ENCODE measurements at places on chromosomes 6 and 20. TPM values are rescaled to one million over a fixed set of nuclear protein-coding genes. Genes with fewer than 3 reads are reported as not detected.

FILIP1 gene
- total RNA-seq, result 0.33 TPM

- no peak for DNase-seq
These were observed 21.3 kb upstream of the CHMP4B start for GRCh38 chr20:33789858-33790182.

DNA sequence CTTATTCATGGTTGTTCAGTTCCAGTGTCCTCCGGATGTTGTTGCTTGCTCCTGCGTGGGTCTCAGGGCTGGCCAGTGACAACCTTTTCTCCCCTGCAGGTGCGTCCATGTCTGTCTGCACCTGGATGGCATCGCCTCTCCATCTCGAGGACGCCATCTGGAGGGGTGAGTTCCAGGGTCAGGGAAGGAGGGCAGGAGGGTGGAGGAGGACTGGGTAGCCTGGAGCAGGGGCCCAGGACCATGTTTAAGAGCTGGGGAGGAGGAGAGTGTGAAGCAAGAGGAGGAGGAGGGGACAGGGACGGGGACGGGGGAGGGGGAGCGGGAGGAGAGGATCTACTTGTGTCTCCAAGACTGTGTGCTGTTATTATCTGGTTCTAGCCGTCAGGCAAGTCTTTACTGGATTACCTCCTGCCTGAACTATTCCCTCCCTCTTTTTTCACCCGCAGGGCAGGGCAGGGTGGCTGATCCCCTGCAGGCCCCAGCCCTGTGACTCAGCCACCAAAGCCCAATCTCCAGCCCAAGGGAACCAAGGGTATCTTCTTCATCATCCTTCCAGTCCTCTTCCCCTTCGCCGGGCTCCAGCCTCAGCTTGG is 32.2 kb upstream of the TULP1 start:
- DNase-seq, result no peak

GRCh38 chr6:170584181-170584953 is at the start of gene PDCD2:
Gene PDCD2 (minus strand): TSS chr6:170584637. CDS start chr6:170584581, 56 bp downstream.
- DNase-seq, result peak; percentile 86

DNA sequence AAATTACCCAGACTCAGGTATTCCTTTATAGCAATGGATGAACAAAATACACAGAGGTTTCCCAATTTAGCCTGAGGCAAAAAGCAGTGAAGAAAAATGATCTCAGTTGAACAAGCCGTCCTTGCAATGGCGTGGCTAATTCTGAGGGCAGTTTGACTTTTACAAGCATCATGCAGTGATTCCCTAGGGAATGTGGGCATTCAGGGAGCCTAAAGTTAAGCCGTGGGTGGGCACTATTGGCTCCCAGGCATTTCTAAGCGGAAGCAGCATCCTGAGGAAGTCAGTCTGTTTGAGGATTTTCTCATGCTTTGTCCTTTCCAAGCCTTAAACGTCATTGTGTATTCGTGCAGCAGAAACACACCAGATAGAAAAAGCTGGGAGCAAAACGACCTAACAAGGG is 133.9 kb downstream of the MYLK4 start:
- DNase-seq, result no peak

- DNase-seq, result no peak
These were observed 31.1 kb downstream of the HDAC2 start for GRCh38 chr6:113939825-113940224.

All from fibroblast of lung (primary cell).